T1000 (cell line): ENCODE measurements at places on chromosomes 5 and 9.

GRCh38 chr5:124599028-124599973, 147.1 kb downstream of the ZNF608 start:
- DNase-seq = no peak

DNA sequence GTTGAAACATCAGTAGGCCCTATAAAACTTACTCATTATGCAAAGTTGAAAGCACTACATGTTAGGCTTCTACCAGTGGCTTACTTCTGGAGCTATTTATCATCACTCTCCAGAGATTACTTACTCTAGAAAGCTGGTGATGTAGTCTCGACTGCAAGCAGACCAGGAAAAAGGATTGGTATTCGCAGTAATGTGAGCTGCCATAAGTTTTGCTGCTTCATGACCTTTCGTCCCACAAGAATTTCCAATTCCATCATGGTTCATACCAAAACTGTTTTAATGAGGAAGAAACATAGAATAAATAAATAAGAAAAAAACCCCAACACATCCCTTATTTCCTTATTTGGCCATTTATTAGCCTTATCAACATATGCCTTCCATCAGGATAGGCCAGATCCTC, 181.9 kb downstream of the ADAMTS6 start:
- no peak for DNase-seq

DNA sequence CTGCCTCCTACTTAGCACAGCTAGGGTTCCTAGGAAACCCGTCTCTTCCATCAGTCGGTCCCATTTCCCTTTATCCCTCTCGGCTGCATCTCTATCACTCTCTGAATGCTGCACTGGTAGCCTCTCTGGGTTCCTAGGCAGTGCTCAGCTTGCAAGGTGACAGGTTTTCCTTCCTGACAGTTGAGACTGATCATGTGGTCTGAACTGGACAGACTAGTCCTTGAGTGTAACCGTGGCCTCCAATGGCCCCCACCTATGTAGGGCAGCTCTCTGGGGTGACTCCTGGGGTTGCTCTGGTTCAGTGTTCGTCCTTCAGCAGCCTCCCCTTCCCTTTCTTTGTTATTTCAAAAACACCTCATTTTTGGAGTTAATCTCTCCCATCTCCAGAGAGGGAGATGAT, 3.8 kb downstream of the TMEM8B start:
- DNase-seq = no peak

GRCh38 chr5:56099346-56099745, 104.6 kb upstream of the IL6ST start:
- DNase-seq = no peak

- DNase-seq = peak; percentile 67
Observed at GRCh38 chr9:91060520-91061343, 259.1 kb downstream of the SYK start.

GRCh38 chr5:65012301-65012892, 243.7 kb downstream of the CWC27 start:
- DNase-seq = no peak
